Activated gamma-delta T cell treated with Interleukin-2 at 50 U/mL for 16 hours (primary cell): ENCODE measurements at places on chromosomes 2 and 18.

DNA sequence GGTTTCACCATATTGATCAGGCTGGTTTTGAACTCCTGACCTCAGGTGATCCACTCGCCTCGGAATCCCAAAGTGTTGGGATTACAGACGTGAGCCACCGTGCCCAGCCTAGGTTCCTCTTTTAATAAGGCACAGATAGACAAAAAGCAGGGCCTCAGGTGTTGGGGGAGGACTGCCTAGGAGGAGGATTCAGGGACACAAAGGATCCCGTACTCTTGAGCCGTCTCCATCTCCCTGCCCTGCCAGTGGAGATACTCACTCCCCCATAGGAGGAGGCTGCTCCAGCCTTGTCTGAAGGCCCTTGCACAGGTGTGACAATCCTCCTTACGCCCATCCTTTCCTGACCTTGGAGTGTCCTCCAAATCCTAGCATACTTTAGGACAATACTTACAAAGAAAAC, 32.0 kb upstream of the TFCP2L1 start:
- no peak for DNase-seq

- no peak for DNase-seq
Observed at GRCh38 chr2:106997204-106997603, 111.2 kb upstream of the ST6GAL2 start.

DNA sequence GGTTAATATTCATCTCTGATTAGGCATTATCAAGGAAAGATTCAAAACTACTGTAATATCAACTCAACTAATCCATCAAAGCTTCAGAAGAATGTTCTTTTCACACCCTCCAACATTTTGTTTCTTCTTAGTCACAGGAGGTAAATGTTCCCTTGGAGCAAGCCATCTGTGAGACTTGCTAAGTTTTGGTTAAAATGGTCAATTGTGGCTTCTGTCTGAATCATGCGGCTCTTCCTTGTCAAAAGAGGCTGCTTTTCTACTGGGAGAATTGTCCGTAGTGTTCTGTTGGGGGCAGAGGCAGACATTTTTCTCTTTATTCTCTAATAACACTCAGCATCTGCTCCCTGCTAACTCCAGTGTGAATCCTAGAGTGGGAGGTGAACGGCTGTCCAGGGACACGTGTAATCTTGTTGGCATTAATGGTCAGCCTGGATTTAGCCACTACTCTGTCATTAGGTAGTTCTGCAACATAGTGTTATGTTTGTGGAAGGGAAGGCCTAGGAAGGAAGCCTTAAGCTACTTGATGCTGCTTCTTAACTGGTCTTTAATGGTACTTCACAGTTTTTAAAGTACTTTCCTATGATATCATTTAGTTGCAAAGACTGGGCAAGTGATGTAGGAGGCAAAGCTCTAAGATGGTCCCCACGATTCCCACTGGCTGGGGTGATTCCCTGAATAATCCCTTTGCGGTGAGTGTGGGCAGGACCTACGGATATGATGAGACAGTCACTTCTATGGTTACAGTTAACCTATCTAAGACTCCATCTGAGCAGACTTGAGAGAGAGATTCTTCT, 22.6 kb upstream of the FAP start:
- DNase-seq = no peak

DNA sequence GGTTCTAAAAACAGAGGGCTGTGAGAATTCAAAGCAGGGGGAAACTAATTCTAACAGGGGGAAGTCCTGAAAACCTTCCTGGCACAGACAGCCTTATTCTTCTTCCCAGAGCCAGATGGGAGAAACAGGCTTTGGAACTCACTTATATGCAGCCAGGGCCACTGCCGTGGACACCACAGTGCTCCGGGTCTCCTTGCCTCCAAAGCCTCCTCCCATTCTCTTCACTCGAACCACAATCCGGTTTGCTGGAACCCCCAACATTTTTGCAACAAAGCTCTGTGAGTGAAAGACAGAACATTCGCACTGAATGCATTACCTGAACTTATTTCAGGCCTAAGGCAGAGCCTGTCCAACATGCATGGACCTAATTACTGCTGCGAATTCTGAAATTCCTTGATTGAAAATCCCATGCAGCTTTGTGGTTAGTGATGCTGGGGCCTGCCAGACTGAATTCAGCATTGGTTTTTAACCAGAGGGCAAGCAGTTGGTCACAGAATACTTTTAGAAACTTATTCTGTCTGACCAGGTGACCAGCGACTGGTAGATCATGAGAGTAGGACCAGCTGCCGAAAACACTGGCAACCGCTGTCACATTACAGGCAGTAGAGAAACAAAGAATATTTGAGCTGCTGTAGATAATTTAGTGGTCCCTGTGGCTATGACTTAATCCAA, 48.6 kb downstream of the XDH start:
- DNase-seq = no peak

GRCh38 chr2:235934059-235934773, 234.0 kb downstream of the GBX2 start:
- no peak for DNase-seq

DNA sequence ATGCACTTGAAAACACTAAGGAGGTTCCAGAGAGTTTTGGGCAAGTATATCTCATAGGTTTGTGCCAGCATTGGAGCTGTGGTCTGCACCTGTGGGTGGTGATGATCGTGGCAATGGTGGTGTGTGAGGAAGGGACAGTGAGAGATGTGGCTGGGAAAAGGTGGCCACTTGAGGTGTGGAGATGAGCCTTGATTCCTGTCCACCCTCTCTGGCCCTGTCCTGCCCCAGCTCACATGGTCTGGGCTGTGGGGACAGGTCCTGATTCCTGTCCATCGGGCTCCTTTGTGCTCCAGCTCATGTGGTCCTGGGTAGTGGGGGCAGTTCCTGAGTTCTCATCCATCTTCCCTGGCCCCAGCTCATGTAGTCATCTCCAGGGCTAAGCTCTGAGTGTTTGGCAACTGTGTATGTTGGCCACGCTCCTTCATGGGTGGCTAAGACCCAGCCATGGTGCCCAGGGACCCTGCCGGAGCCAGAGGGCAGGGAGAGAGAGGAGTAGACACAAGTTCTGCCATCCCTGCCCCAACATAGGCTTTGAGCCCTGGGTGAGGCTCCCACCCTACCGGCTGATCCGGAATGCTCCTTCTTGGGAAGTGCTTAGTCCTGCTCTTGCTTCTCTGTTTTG, 294.4 kb upstream of the HDAC4 start:
- DNase-seq = no peak

- DNase-seq = no peak
Observed at GRCh38 chr2:239663364-239663924, 262.6 kb upstream of the HDAC4 start.

DNA sequence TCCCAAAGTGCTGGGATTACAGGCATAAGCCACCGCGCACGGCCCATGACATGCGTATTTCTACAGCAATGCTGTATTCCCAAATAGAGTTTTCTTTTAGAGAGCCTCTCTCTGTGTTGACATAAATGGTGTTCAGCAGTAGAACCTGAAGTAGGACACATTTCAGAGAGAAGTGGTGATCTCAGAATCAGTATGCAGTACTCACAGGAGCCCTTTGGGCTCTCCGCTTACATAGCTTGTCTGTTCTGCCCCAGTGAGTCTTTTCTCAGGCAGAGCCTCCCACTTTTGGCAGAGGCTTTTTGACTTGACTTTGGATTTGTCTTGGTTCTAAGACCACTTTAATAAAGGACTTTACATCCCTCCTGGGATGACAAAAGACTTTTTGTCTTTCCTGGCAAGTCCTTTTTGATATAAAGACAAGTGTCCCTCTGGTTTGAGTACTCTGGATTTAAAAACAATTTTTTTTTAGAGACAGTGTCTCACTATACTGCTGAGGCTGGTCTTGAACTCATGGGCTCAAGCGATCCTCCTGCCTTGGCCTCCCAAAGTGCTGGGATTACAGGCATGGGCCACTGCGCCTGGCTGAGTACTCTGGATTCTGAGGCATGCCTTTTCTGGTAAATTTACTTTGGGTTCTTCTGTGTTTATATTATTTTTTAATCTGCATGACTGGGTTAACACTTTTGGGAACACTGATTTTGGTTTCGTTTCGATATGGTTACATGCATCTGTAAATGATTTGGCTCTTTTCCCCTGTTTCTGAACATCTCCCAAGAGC, 113.3 kb downstream of the SMAD2 start:
- no peak for DNase-seq

DNA sequence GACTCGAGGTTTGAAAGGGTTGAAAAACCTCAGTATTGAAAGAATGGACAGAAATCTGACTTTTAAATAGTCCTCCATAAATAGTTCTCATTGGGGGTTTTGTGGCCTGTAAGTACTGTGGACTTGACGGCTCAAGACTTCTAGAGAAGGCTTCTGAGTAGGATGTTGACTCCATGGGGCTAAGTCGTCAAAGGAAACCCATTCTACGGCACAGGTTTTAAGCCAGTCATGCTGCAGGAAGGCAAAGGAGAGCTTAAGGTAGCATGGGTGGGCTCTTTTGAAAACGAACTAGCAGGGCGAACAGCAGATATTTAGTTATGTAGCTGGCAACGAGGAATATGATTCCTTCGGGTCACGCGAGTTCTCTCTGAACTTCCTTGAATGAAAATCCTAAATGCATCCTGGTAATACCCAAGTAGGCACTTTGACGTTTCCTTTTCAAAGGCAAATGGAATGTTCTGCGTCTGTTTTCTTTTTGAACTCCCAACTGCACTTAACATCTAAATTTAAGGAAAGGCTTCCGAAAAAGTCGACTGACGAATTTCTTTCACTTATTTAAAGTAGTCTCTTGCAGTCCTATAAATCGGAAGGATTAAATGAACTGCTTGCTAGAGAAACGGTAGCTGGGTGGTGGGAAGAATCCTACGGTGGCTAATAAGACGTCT, 1.1 kb upstream of the NEDD4L start:
- no peak for DNase-seq

DNA sequence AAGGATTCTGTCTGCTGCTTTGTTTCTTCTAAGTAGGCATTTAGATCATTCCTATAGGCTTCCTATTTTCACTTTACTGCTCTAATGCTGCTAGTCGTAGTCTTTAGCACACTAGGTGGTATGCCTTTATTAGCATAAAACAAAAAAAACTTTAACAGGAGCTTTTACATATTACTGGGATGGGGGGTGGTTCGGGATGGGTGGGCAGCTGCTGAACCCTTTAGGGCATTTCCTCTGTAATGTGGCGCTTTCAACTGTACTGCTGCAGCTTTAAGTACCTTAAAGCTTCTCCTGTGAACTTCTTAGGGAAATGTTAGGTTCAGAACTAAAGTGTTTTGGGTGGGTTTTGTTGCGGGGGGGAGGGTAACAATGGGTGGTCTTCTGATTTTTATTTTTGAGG, 41.3 kb downstream of the ACTR2 start:
- no peak for DNase-seq

DNA sequence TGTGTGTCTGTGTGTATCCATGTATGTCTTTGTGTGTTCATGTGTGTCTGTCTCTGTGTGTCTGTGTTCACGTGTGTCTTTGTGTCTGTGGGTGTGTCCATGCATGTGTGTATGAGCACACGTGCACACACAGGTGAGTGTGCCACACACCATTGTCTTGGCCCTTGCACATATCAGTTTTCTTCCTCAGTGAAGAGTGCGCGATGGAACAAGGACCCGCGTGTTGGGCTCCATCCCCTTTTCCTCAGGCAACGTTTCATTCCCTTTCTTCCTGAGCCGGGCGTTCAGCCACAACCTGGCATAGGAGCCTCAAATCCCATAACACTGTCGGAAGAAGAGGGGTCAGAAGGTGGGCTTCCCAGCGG, 74.3 kb downstream of the PTGR3 start:
- no peak for DNase-seq

DNA sequence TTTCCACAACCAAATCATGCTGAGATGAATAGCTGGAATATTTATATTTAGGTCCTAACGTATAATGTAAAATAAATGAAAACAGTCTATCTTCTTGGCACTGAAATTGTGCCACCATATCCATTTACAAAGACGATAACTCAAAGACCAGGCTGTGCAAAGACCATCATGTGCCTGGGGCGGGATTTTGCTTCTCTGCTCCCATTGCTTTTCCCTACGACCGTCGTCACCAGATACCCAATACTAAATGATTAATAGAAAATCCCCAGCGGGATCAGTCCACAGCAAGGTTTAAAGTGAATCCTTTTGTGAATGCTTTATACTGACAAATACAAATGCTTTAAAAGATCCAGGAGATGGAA, 194.3 kb upstream of the ARL4C start:
- no peak for DNase-seq

DNA sequence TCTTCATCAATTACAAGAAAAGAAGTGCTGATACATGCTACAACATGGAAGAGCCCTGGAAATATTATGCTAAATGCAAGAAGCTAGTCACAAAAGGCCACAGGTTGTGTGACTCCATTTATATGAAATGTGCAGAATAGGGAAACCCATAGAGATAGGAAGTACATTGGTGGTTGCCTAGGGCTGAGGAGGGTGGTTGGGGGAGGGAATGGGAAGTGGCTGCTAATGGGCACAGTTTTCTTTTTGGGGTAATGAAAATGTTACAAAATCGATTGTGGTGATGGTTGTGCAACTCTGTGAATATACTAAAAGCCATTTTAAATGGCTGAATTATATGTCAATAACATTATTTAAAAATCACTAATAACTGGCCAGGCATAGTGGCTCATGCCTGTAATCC, 24.3 kb upstream of the RESP18 start:
- no peak for DNase-seq

GRCh38 chr2:100776445-100776844, 43.5 kb upstream of the NPAS2 start:
- no peak for DNase-seq
